ENCODE measurements at places on chromosomes 13 and 19. TPM values are rescaled to one million over a fixed set of nuclear protein-coding genes. Genes with fewer than 3 reads are reported as not detected.

The ZNF414 gene
- total RNA-seq = 4.2 TPM

The RFPL4AL1 gene
- total RNA-seq = not detected

The SGCG gene
- total RNA-seq = 60.0 TPM

The FXYD1 gene
- 45.4 TPM for total RNA-seq

The SYNE4 gene
- total RNA-seq = not detected
